Fibroblast of skin of right biceps (primary cell): ENCODE measurements at places on chromosomes 3 and 15.

GRCh38 chr3:122184591-122184929, 1.1 kb downstream of the CASR start:
- DNase-seq: no peak

DNA sequence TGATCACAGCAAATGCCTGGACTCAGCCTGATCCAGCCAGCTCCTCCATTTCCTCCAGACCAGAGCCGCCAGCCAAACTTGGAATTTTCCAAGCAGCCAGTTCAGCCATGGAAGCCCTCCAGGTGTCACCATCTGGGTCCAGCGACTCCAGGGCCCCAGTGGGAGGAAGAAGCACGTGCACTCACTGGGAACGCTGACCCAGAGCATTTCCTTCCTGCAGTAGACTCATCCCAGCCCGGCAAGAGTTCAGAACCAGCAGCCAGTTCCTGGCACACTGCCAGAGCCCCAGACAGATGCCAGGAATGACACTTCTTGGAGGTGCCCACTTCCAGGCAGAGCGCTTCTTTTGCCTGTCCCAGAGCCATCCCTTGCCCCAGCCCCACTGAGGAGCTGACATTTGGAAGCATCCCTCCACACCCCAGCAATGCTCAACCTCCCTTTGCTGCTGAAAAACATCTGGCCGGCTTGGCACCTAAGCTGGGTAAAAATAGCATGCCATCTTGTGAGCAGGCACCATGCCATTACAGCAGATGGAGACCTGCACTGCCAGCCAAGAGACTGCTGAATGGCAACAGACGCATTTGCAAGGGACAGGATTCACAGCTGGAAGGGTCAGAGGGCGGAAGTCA, 460.3 kb upstream of the PROK2 start:
- no peak for DNase-seq

DNA sequence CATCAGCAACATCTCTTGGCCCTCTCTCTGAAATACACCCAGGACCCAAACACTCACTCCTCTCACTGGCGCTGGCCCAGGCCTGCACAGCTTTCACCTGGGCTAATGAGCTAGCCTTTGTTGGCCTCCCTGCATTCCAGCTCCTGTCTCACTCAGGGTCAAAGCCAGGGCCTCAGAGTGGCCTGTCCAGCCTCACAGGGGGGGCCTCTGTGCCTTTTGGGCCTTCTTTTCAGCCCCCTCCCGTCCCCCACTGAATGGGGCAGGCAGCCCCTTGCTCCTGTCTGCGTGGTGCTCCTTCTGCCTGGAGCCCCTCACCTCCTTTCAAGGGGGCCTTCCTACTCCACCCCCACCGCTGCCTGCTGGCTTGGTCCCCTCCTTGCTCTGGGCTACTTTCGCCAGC, 59.0 kb upstream of the PRR23E start:
- no peak for DNase-seq

GRCh38 chr15:74170071-74170844, 3.3 kb upstream of the ISLR start:
- DNase-seq: no peak

DNA sequence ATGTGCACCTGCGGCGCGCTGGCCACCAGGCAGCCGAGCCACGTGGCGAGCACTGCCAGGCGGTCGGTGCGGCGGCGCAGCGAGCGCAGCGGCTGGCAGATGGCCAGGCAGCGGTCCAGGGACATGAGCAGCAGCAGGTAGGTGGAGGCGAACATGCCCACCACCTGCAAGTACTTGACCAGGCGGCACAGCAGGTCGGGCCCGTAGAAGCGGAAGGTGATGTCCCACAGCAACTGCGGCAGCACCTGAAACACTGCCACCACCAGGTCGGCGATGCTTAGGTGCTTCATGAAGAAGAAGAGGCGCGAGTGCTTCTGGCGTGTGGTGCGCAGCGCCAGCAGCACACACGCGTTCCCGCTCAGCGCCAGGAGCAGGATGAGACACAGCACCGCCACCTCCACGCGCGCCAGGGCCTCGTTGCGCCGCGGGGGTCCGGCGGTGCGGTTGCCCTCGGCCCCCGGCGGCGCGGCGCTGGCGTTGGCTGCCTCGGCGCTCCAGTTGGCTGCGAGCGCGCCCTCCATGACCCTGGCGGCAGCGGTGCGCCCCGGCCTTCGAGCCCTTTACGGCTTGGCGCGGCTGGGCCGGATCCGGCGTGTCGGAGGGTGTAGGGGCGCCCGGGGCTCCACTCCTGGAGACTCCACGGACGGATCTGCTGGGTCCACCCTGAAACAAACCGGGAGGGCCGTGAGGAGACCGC, 1.6 kb downstream of the OXTR start:
- DNase-seq: peak; percentile 48

- DNase-seq: no peak
These were observed 59.7 kb downstream of the MSL2 start for GRCh38 chr3:136136454-136136853.

GRCh38 chr3:191372122-191372521, 41.8 kb upstream of the UTS2B start:
- no peak for DNase-seq

DNA sequence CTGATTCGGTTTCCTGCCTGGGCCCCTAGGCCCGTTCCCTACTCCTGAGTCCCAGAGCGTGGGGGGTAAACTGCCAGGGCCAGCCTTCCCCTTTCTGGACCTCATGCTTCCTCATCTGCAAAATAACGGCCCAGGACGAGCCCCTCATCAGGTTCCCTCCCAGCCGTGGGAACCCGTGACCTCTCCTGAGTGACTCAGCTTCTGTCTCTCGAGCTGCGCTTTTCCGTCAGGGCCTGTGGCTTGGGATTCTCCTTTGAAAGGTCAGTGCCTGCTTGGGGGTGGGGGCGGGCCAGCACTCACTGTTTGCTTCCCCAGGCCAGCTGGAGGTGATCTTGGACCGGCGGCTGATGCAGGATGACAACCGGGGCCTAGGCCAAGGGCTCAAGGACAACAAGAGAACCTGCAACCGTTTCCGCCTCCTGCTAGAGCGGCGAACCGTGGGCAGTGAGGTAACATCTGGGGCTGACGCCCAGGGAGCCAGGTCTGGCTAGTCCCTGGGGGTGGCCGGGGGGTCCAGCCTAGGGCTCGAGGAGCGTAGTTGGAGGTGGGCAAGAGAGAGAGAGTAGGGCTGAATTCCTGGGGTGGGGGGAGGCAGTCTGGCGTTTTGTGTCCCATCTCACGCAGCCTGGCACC, 12.8 kb downstream of the MAN2A2 start:
- DNase-seq: no peak

DNA sequence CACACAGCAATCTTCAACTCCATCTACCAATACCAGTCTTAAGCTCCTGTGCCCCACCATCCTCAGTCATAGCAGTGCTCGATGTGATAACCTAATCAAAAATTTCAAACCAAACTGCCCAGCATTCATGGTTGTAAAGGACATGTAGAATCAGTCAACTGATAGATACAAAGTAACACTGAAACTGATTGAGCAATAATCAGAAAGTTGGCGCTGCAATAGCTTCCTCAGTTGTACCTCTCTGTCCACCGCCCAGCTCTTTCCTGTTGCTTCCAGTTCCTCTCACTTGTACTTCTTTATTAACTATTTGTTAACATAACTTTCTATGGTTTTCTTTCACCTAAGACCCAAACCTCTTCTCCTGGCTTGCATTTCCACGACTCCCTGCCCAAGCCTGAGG, 745.7 kb downstream of the PDCD6IP start:
- DNase-seq: no peak

- no peak for DNase-seq
These were observed 123.4 kb downstream of the FEZF2 start for GRCh38 chr3:62249855-62250543.

- DNase-seq: no peak
These were observed 256.1 kb upstream of the ARPP21 start for GRCh38 chr3:35383216-35383615.

- DNase-seq: no peak
These were observed 24.6 kb upstream of the ZNF280D start for GRCh38 chr15:56757875-56758274.

DNA sequence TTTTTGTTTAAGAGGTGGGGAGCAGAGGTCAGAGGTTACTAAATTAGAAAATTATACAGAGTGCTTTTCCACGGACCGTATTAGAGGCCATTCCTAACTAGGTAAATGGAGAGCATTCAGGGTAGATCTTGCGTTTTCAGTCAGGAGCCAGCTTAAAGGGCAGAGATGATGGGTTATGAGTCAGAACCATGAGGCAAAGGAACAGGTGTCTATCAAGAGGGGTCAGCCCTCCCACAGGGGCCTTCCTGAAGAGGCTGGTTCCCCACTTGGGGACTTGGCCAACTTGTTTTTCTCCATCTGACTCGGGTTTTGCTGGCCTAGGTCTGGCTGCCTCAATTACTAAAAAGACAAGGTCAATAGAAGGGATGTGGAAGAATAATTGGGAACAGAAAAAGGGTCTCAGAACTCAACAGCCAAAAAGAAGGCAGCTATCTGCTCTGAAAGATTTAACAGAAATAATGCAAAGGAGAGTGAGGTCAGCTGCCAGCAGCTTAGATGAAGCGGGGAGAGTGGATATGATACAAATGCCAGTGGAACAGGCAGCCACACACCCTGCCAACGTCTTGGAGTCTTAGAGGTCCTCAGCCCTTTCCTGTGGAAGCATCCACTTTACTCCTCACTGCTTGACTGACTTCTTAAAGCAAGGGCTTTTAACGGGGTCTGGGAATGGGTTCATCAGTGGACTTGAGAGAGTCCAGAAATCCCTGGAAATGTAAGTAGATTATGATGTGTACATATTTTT, 17.6 kb downstream of the MTMR14 start:
- DNase-seq: no peak

- no peak for DNase-seq
These were observed 20.2 kb downstream of the ARNT2 start for GRCh38 chr15:80424381-80424780.
